Fibroblast of gingiva (primary cell): ENCODE measurements at places on chromosomes 11 and 22.

GRCh38 chr22:25628494-25628893, 64.0 kb downstream of the GRK3 start:
- DNase-seq, result peak; percentile 32

DNA sequence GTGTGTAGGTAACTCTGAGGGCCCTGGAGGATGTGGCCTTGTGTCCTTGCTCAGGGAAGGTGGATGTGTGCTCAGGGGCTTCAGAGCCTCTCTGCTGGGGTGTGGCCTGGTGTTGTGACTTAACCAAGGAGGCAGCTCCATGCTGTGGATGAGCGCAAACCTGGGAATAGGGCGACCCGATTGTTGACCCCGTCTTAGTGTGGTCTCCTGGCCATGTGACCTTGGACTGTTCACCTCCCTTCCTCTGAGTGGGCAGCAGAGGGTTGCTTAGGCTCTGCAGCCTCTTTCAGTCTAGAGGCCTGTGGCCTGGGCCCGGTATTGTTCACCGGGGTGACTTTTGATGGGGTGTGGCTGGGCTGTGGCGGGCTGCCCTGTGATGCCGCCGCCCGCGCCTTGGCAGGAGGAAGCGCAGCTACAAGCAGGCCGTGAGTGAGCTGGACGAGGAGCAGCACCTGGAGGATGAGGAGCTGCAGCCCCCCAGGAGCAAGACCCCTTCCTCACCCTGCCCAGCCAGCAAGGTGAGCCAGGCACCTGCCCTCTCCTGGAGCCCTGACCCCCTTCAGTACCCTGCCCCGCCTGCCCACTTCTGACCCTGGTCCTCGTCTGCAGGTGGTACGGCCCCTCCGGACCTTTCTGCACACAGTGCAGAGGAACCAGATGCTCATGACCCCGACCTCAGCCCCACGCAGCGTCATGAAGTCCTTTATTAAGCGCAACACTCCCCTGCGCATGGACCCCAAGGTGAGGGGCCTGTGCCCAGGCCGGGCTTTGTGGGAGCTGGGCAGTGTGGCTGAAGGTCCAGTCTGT, 16.7 kb downstream of the INCENP start:
- DNase-seq, result no peak

GRCh38 chr22:31926969-31927368, 17.4 kb upstream of the YWHAH start:
- DNase-seq, result no peak

DNA sequence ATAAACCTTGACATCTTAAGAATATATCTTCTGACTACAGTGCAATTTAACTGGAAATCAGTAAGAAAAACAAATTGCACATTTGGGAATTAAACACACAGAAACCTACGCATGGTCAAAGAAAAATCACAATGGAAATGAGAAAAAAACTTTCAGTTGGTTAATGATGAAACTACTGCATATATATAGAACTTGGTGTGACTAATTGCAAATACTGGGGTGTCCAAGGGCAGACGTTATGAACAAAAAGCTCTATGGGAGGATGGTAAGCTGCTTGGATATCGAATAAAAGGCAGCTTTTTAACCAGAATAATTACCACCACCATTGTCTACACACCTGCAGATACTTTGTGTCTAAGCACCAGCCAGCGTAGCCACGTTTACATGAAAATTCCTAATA, 791 bp downstream of the GDPD4 start:
- DNase-seq, result no peak

- DNase-seq, result peak; percentile 24
Measured at GRCh38 chr11:74147199-74147929, 23.4 kb downstream of the C2CD3 start.

DNA sequence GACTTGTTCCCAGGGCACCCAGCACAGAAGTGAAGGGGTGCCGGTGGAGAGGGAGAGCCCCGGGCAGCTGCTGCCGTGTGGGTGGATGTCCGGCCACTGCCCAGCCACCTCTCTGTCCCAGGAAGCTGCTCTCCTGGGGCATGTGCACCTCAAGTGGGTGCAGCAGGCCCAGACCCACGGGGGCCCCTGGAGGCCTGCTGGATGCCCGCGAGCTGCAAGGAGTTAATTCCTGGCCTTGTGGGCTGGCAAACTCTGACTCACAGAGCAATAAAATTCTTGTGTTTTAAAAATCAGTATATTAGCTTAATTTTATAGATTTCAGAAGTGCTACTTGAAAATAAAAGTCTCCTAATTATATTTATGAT, 37.4 kb upstream of the KCNQ1OT1 start:
- DNase-seq, result no peak

DNA sequence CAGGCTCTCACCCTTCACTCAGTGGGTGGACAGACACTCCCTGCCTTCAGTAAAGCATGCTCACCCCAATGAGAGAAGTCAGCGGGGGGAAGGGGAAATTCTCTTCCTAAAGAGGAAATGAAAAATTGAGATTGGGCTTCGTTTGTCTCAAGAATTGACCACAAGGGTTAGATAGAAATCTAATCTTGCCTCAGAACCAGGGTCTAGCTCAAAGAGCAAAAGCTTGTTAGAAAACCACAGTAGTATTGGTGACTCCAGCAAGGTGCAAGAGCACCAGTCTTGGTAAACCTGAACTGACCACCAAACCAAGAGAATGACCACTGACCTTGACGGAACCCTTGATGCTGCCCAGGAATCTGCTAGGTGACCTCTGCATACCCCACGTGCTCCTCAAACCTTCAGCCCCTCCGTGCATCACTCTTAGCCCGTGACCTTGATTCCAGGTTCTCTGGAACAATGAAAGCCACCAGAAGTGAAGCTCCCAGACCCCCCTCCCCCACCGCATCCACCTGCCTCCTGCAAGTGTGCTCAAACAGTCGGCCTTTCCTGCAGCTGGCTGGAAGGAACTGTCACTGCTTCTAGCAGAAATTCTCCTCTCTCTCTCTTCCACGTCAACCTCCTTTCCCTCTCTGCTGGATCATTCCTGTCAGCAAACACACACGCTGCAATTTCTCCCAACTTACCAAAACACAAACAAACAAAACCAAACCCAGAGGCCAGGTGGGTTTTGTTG, 3.1 kb upstream of the TMA7B start:
- DNase-seq, result no peak

DNA sequence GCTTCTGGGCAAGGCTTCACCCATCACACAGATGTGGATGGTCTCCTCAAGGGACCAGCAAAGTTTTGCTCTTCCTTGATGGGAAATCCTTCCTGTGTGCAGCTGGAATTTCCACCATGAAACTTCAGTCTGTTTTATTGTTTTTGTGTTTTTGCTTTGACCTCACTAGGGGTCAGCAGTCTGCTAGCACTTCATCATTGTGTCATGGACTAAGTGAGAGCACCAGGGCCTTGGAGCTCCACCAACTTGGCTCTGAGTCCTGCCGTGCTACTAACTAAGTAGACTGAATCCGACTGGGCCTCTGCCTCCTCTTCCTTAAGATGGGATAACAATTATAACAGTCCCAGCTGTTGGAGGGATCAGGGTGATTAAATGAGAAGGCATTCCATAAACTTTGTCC, 305.8 kb upstream of the NCAM1 start:
- DNase-seq, result peak; percentile 52

- no peak for DNase-seq
Measured at GRCh38 chr11:84188521-84188920, 902.4 kb upstream of the CCDC90B start.

- no peak for DNase-seq
Measured at GRCh38 chr22:39594411-39594810, 23.9 kb downstream of the CACNA1I start.

DNA sequence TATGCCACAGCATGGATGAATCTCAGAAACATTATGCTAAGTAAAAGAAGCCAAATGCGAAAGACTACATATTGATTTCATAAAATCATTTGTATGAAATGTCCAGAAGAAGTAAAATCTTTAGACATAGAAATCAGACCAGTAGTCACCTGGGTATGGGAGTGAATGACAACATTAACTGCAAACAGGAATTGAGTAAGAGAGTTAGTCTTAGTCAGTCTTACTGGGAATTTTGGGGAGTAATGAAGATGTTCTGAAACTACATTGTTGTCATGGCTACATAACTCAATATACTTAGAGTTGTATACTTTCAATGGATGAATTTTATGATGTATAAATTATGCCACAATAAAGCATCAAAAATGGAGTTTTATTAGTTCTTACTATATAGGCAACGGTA, 107.8 kb upstream of the CHORDC1 start:
- DNase-seq, result no peak

DNA sequence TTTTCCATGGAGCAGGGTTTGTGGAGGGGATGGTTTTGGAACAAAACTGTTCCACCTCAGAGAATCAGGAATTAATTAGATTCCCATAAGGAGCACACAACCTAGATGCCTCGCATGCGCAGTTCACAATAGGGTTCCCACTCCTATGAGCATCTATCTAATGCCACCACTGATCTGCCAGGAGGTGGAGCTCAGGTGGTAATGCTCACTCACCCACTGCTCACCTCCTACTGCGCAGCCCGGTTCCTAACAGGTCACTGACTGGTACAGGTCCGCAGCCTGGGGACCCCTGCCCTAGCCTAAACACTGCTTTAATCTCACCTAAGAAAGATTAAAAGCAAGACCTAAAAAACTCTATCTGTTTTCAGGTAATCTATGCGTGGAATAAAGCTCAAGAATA, 553.0 kb downstream of the JRKL start:
- DNase-seq, result no peak

- DNase-seq, result no peak
Measured at GRCh38 chr11:19970944-19971343, 189.3 kb downstream of the DBX1 start.

DNA sequence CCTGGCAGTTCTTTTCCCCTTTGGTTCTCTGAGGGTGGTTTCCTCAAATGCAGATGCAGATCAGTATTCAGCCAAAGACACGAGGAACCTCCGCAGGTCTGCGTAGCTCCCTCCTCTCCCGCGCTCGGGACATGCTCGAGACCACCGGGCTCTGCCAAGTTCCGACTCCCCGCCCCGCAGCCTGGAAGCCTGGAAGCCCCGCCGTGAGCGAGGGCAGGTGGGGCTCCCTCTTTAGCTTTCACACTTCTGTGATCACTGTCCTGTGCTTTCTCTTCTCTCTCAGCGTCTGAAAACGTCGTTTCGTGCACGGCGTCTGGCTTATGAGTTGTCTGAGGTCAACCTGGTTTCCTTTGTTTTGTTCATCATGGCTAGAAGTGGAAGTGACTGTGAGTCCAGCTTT, 26.6 kb downstream of the ZBED4 start:
- DNase-seq, result no peak

- peak; percentile 84 for DNase-seq
Measured at GRCh38 chr22:40499209-40499623, 128.8 kb downstream of the SGSM3 start.

DNA sequence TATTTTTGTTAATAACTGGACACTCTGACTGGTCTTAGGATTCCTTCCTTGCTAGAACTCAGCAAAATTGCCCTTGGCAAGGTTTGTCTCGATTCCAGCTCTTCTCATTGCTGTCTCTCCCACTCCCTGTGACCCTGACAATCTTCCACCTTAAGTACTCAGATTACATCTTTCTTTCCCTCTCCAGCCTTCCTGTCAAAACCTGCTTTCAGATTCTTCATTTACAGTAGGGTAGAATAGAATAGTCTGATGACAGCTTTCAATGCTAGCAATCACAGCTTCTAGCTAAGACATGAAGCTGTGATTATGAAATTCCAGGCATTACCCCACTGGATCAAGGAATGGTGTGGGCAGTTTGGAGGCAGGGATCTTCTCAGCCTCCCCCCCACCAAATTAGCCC, 39.2 kb upstream of the LMO2 start:
- DNase-seq, result no peak

DNA sequence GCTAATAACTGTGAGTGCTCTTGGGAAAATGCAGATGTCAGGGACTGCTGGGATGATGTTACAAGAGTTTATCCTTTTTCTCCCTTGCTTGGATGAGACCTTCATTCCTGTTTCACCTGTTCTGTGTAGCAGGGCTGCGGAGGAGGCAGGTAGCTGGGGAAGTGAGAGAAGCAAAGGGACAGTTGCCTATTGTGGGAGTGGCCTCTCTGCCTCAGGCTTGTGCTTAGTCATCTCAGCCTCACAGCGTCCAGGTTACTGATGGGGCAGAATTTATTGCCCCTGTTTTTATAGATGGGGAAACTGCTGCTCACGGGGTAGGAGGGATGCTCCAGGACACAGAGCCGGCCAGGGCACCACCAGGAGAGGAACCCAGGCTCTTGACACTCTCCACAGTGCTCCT, 1.7 kb downstream of the STX3 start:
- DNase-seq, result no peak

- DNase-seq, result no peak
Measured at GRCh38 chr22:35305525-35306070, 5.9 kb downstream of the TOM1 start.

DNA sequence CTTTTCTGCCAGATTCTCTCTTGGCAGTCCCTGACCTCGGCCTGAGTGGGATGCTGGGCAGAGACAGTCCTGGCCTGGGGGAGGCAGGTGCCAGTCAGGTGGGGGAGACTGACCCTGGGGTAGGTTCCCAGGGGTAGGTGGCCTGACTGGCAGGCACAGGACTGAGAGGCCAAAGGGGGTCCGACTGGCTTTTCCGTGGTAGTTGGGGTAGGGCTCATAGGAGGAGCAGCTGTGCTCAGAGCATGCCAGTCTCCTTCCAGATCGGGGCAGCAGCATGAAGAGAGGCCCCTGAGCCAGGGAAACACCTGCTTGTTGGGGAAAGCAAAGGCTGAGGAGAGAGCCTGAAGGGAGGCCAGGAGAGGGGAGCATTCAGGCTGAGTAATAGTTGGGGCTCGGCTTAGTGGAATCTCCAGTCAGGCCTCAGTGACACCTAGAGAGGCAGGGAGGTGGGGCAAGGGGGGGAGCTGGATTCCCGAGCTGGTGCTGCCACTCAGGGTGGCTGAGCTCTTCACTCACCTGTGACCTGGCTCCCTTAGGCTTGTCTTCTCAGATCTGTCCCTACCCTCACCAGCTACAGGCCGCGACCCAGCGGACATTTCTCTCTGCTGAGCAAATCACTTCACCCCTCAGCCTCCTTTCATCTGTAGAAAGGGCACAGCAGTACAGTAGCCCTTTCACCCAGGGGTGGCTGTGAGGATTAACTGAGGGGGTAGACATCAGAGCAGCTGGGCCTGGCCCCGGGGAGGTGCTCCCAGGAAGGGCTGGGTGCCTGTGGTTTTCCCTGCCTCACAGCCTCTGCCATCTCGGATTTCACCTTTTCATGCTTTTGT, 26.2 kb downstream of the MCM5 start:
- peak; percentile 5 for DNase-seq

DNA sequence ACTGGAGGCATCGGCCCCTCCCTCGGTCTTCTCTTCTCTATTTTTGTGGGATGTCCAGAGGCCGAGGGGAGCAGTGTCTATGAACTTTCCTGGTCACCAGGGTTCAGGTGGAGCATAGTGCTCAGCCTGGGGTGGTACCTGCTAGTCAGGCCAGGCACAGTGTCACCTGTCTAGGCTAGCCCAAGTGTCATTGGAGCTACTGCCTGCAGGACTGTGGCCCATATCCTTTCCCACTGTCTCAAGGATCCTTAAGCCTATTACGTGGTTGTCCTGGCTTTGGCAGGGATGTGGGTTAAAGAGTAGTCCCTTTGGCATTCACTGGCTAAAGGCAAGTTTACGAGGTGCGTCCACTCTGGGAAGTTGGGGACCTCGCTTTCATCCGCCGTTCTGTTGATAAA, 9.3 kb downstream of the RBM14 start:
- no peak for DNase-seq
